Epithelial cell of prostate (primary cell): ENCODE measurements at places on chromosomes 2 and 18.

DNA sequence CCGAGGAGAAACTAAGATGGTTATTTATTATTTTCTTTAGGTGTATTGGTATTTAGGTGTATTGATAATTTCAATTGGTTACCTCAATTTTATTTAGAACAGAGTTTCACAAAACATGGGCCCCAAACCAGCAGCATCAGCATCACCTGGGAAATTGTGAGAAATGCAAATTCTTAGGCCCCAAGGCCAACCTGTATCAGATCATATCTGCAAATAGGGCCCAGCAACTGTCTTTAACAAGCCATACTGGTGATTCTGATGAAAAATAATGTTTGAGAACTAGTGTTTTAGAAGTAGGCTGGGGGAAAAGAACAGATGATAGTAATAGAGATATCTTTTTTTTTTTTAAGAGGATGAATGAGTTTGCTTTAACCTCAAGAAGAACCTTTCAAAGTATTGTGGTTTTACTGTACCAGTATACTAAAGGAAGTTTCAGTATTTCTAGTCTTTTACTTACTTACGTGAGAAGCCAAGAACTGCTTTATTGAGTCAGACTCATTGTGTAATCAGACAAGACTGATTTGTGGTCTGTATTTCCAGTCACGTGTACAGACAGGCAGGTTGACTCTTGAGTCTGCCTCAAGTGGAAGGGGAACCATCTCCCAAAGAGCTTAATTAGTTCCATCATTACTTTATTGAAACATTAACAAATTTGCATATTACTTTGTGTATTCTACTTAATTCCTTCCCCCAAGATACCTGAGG, 60.4 kb upstream of the GAREM1 start:
- peak; percentile 92 for DNase-seq

- peak; percentile 27 for DNase-seq
Observed at GRCh38 chr2:231300020-231300721, 95.3 kb upstream of the B3GNT7 start.

- DNase-seq, result no peak
Observed at GRCh38 chr2:64995041-64995440, 5.8 kb downstream of the SLC1A4 start.

DNA sequence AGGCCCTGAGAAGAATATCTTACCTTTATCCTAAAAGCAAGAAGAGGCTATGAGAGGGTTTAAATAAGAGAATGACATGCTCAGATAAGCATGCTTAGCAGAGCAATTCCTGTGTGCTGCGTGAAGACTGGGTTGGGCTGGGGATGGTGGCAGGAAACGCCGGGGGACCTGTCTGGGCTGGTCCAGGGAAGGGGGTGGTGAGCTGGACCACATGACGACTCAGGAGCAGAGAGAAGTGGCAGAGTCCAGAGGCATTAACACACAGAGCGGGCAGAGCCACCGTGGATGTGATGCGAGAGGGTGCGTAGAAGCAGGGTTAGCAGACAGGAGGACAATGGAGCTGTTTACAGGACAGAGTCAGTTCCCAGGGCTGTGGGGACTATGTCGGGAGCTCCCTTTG, 84.5 kb downstream of the ZBTB7C start:
- peak; percentile 72 for DNase-seq

GRCh38 chr2:71317060-71317459, 14.5 kb upstream of the ZNF638 start:
- no peak for DNase-seq

DNA sequence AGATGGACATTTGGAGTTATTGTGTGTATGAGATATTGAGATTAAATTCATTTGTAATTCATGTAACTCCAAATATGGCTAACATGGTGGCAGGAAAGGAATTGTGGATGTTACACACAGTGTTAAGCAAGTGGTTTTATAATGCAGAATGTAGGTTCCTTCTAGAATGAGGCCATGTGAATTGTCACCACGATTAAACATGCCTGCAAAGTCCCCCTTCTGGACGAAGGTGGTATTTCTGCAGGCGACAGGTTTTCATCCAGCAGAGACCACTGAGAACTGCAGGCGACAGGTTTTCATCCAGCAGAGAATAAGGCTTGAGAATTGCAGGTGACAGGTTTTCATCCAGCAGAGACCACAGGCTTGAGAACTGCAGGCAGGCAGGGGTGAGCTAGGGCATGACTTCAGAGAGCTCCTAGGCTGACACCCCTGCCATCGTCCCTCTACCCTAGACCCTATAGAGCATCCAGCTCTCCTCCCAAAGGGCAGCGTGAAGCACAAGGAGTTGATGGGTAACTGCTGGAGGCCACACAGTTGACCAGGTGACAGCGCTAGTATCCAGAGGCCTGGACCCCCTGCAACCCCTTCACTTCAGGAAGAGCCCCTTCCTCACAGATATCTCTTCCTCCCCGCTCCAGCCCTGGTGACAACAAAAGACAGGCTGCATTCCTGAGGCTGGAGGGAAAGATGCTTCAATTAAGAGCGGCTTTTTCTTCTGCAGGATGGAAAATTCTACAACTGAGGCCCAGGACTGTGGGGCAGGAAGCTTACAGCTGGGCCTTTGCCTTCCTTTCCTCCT, 175.8 kb downstream of the LOXHD1 start:
- no peak for DNase-seq

DNA sequence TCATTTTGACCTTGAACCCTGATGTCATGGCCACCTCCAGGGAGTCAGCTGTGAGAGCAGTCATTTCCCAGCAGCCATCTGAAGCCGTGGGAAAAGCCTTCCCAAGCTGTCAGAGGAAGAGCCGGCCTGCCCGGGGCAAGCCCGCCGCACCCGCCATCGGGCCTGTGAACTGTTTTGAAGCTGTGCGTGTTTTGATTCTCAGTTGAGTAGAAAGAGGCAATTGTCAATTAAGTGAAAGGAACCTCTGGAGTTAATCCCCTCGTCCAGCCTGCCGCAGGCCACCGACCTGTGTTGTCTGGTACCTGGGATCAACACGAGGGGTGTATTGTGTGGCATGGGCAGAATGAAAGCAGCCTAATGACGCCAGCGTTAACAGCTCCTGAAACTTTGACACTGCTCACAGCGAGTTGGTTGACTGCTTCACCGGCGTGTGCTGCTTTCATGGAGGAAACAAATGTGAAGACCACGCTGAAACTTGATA, 318.4 kb downstream of the AGAP1 start:
- no peak for DNase-seq
